Glutamatergic neuron (in vitro differentiated cells): ENCODE measurements at places on chromosomes 5 and 9.

- DNase-seq, result no peak
Observed at GRCh38 chr5:125143011-125143410, 396.6 kb upstream of the ZNF608 start.

DNA sequence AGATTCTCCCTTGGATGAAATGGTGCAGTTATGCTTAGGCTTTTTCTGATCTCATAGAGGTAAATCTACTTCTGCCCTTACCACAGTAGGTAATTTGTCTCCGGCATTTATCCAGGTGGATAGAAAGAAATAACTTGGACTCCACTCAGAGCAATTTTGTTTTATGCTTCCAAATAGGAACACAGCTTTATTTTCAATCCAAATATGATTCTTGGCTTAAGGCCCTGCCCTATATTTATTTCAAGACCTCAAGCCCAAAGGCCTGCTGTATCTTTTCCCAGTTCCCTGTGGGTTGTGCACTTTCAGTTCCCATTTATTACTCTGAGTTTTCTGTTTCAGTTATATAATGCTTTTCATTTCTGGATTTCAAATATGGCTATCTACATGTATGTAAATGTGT is 274.2 kb upstream of the SMC2 start:
- DNase-seq, result no peak

DNA sequence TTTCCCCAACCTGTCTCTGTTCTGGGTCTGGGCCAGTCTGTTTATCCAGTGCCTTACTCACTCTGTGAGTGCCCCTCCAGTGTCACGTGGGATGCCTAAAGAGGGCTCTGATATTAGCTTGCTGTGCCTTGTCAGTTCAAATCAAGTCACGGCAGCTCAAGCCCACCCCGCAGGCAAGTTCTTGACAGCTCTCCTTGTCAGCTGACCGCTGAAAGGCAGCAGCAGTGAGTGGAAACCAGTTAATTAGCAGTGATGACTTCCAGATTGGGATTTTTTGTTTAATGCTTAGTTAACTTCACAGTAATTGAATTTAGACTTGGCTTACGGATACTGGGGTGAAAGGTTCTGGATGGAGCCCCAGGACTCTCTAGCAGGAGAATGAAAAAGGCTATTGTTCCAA is 210.1 kb downstream of the PSAT1 start:
- DNase-seq, result peak; percentile 17

DNA sequence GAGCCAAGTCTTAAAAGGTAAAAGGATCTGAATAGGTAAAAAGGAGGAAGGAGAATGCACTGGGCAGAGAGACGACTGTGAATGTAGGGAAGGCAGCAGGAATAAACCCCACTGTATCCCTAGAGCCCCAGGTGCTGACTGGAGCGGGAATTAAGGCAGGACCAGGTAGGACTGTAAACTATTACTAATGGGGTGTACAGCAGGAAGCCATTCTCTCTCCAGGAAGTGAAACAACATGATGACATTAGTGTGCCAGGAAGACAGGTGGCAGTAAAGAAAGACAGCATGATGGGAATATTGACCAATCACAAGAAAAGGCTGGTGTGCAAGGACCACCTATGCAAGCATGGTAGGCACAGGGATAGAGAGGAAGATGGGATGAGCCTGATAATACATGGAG is 433.0 kb downstream of the DNAH5 start:
- no peak for DNase-seq

DNA sequence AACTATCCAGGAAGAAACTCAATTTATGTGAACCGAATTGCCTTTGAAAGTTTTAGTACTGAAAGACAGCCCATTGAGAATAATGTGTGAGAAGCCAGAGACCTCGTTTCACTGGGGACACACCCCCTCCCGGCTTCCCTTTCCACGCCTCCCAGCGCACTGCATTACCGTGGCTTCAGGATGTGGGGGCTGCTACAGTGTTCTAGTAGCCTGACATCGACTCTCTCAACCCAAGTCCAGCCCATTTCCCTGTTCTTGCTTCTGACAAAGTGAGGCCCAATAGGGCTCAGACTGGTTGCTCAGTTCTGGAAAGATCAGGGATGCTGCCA is 3.5 kb downstream of the PAX5 start:
- no peak for DNase-seq

- no peak for DNase-seq
Observed at GRCh38 chr9:104091708-104092107, 2.4 kb upstream of the SMC2 start.

DNA sequence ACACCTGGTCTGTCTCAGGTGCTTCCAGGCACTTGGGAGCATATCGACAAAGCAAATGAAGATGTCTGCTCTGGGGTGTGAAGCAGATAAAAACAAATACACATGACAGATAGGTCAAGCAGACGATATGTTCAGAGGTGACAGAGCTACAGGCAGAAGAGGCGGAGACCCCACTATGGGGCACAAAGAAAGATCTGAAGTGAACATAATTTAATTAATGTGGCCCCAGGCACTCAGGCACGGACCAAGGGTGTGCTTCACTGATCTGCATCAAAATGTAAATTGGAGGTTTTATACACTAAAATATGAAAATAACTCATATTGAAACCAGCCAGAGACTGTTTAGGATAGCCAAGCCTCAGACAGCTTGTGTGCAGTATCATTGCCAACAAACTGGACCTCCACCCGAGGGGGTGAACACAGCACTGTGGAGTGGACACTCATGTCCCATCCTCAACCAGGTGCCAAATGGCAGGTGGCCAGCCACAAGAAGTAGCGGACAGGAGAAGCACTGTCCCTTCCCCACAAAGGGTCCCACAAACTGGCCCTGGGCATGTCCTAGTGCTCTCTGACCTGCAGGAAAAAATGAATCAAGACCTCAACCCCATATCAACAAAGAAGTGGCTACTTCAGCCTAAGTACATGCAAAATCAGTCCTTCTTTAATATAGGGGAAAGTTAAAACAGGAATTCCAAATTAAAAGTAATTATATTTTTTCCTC is 29.2 kb downstream of the ROR2 start:
- DNase-seq, result no peak

- no peak for DNase-seq
Observed at GRCh38 chr9:36192196-36192595, 1.5 kb downstream of the CLTA start.

- DNase-seq, result no peak
Observed at GRCh38 chr5:136655468-136655867, 290.1 kb upstream of the TRPC7 start.

- no peak for DNase-seq
Observed at GRCh38 chr9:98811051-98811650, 3.7 kb downstream of the GALNT12 start.

DNA sequence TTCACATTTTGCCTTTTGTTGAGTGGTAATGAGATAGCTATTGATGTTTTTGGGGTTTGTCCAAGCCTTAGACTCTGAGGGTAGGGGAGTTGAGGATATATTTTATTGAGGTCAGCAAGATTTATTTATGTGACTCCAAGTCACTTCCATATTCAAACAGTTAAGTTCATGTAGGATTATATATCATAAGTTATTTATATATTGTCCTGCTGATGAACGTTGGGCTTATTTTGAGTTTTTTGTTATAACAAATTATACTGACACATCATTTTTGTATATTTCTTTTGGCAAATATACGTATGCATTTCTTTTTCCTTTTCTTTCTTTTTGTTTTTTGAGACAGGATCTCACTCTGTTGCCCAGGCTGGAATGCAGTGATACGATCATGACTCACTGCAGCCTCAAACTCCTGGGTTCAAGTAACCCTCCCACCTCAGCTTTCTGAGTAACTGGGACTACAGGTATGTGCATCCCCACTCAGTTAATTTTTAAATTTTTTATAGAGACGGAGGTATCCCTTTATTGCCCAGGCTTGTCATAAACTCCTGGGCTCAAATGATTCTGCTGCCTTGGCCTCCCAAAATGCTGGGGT is 23.5 kb upstream of the IL12B start:
- DNase-seq, result no peak

- DNase-seq, result no peak
Observed at GRCh38 chr9:38299856-38300255, 92.6 kb upstream of the ALDH1B1 start.

DNA sequence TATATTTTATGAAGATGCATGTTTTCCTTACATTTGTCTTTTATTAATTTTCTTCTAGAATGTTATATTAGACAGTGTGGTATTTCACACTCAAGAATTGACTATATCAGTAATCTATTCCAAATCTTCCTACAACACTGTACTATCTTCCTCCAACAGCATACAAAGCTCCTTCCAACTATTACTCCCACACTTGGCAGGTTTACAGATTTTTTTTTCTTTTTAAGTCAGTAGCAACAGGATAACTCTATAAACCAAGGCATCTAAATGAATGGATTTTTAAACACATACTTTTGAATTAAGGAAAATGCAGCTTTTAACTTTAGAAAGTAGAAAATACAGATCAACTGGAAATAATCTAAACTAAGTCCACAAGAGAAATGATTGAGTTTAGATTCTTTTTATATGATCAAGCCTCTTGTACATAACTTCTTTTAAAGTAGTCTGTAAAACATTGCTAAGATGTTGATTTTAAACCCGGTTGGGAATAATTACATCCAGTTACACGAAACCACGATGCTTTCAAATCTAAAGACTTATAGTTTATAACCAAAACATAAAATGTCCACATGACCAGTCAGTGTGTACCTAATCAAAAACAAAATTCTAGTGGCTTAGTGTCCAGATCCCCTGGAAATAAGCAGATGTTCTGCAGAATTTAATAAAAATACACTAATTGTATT is 281.6 kb downstream of the ADAMTS6 start:
- no peak for DNase-seq
